ENCODE measurements at places on chromosomes 5 and 9.

DNA sequence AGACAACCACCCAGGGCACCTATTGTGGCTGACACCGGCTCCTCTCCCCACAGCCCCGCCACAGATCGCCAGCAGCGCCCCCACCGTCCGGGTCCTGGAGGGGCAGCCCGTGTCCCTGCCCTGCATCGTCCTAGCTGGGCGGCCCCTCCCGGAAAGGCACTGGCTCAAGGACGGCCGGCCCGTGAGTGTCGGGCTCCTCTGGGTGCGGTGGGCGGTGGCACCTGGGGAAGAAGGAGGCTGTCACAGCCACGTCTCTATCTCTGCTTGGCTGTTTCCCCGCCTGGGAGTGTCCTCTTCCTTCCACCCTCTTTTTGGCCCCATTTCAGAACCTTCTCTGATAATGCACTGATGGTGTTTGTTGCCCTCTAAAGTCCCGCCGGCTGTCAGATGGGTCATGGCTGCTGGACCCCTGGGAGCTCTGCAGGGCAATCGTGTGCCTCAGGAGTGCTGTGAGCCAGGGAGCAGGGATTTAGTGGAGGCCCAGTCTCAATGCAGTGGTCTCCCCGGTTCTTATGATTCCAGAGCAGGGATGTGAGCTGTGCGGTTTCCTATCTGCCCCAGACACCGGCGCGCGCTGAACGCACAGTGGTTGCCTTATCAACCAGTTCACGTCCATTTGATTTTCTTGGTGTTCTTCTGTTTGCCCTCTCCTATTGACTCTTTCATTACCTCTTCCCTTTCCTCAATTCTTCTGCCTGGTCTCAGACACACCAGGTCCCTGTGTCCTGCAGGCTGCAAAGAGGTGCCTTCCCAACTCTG is 55.3 kb downstream of the HMCN2 start:
- DNase-seq: no peak

DNA sequence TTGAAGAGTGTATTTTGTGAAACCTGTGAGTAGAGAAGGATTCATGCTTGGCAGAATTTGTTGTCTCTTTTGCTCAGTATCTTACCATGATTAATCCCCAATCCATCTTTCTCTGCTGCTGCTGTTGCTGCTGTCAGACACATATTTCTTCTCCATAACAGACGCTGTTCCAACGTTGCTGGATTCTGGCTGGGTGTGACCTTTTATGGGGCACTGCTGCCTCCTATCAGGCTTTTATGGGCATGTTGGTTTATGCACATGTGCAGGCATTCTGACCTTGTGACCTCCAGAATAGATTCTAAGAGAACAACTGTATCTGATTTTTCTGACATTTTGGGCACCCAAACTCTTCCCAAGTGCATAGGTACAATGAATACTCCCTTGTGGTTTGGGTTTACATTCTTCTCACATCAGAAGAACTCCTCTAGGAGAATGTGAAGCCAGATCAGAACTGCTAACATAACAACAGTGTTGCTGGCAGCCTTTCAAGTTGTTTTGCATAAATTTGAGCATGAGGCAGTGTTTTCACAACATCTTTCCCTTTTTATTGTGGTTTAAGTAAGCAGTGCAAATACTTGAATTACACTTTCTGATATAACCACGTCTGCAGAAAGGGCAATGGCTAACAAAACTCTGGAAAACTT is 9.2 kb upstream of the ISL1 start:
- no peak for DNase-seq

DNA sequence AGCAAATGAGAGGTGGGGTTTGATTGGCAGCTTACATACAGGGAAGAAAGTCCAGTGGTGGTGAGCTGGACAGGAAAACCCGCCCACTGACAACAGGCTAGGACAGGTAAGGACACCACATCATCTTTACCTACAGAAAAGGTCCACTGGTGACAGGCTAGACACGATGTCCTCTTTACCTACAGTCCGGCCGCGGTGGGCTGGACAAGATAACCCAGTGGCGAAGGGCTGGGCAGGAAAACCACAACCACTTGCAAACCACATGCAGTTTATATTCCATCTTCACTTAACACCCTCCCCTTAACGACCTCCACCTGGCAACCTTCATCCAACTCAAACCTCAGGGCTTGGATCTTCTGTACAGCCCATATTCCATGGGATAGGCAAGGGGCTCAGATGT is 5.0 kb upstream of the NIPAL4 start:
- no peak for DNase-seq

DNA sequence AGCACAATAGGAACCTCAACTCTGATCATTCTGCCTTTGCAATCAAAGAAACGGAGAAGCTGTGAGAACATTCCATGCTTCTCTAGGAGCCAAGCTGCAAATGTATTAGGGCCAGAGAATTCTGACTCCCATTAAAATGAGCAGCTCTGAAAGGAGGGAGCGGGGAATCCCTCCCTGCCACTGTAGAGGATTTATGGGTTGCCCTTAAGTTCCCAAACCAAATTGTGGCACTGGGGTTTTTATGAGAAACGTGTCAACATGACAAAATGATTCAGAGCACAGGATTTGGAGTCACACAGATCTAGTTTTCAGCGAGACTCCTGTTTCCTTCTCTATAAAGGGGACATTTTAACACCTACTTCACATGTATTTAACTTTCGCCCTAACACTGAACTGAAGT is 1.8 kb downstream of the IL6ST start:
- no peak for DNase-seq

GRCh38 chr9:132784286-132784830 is 93.7 kb downstream of the AK8 start:
- no peak for DNase-seq

- no peak for DNase-seq
These were observed 1.1 kb downstream of the POU4F3 start for GRCh38 chr5:146339715-146340259.

- DNase-seq: no peak
These were observed 58.9 kb upstream of the ORM1 start for GRCh38 chr9:114263853-114264510.

- DNase-seq: no peak
These were observed 247.0 kb downstream of the CWC27 start for GRCh38 chr5:65015767-65016166.

DNA sequence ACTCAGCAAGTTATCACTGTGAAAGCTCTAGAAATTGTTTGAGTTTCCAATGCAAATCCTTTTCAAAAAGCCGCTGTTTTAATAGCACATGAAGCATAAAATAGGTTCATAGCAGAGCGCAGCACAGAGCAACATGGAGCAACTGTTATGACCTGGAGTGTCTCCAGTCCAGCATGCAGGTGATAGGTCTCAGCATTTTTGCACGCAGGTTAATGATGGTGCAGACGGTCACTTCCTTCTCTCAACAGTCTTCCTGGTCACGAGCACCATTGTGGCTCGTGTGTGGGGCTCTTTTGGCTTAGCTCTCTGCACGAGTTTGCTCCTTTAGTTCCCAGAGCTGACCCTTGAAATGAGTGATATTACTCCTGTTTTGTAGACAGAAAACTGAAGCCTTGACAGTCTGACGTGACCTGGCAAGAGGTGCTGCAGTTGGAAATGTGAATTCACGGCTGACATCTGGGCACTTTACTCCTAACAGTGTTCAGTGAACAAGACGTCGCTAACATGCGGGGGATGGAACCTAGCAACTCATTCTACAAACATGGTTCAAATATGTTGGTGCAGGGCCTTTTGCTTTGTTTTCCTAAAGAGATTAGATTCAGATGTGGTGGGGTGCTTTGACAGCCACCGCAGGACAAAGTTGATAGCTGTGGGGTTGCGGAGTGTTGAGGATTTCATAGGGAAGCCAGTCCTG is 10.0 kb downstream of the TENT4A start:
- no peak for DNase-seq

DNA sequence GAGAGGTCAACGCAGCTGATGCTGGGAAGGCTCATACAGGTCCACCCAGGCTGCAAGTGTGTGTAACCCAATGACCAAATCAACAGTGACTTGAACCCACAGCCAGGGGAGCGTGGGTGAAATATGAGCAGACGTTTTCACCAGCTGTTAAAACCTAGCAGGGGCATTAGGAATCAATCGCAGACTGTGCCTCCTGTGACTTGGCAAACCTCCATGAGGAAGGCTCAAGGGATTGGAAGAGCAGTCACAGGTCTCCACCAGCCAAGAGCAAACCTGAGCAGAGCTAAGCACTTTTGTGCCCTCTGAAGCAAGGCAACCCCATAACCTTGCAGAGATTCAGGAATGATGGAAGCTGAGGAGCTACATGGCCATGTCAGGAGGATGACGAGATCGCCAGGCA is 25.5 kb downstream of the INSYN2B start:
- DNase-seq: no peak

- DNase-seq: no peak
These were observed 92.4 kb upstream of the NR3C1 start for GRCh38 chr5:143495821-143496275.

- no peak for DNase-seq
These were observed 10.2 kb upstream of the LARS1 start for GRCh38 chr5:146192571-146193043.

- no peak for DNase-seq
These were observed 26.7 kb upstream of the FCN1 start for GRCh38 chr9:134944351-134944802.

- DNase-seq: no peak
These were observed 42.4 kb downstream of the TRIO start for GRCh38 chr5:14185326-14186058.

- no peak for DNase-seq
These were observed 1.0 kb upstream of the HCN1 start for GRCh38 chr5:45697201-45697600.

DNA sequence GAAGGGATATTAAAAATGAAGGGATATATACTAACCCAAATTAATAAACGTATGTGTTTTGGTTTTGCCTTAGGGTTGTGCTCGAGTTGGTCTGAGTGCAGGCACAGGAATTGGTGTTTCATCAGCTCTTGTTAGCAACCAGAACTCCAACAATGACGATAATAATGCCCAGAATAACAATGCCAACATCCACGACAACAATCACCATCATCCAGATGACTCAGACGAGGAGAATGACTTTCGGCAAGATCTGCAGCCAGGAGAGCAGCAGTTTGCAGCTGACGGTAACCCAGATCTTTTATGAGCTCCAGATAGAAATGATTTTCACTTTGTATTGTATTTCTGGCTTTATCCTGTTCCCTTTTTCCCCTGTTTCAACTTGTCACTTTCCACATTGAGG is 33.2 kb downstream of the FBXO38 start:
- no peak for DNase-seq

DNA sequence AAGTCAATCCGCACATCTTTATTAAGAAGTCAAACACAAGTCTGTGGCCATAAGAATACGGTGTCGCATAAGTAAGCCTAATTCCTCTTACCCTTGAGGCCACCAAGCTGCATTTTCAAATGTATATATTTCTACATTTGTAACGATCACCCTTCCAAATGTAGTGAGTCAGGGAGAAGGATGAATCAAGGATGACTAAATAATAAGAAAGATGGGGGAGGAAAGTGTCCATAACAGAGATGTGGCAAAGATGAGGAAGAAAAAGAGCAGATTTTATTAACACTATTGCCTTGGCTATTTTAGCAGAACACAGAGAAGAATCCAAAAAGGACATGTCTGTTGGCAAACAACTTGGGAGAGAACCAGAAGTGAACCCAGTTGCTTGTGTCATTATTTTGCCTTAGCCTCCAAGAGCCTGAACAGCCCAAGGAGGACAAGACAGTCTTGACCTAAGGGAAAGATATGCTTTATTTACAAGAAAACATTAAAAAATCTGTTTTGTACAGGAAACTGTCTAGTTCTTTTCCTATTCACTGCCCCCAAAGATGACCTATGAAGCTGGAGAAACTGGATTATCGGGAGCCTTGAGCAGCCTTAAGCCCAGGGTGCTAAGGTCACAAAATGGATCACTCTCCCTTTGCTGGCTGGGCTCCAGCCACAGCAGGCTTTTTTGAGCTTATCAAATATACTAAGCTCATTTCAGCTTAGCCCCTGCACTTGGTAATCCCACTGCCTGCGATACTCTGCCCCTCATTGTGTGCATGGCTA is 101.5 kb downstream of the PLCXD3 start:
- no peak for DNase-seq
